Esophagus muscularis mucosa (tissue), 4 donors: ENCODE measurements at places on chromosomes 5 and 9.

DNA sequence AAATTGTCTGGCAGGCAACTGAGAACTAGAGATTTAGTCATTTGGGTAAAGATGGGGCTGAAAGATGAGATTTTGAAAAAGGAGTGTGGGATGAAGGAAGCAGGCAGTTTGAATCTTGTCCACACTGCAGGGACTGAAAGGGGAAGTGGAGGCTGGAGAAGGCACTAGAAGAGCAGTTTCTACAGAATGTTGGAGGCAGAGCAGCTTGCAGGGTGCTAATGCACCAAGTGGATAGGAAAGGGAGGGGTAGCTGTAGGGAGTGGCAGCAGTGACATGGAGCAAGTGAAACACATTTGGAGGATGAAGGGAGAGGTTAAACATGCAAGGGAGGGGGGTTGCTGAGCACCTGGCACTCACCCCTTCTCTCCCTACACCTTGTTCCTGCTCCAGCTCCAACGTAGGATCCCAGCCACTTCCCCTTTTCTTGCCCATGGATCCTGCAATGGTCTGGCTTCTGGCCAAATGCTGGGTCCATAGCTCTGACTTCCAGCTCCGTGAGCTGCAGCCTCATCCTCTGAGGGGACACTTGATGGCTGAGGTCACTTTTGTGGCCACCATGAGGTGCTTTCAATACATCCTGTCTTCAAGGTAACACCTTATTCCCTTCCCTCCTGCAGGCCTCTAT lies 30.0 kb upstream of the FGD3 start:
- no peaks in the 10 kb centered on the region for H3K27me3 ChIP-seq
- no peak overlapping the region for H3K4me3 ChIP-seq
- no peaks in the 10 kb centered on the region for H3K4me1 ChIP-seq
- DNase-seq: no peak
- H3K36me3 ChIP-seq: no peaks in the 10 kb centered on the region

GRCh38 chr5:81007637-81008027 lies 47.5 kb downstream of the RASGRF2 start:
- DNase-seq: no peak
- no peak overlapping the region for H3K27ac ChIP-seq
- no peaks in the 10 kb centered on the region for H3K4me1 ChIP-seq
- H3K36me3 ChIP-seq: no peaks in the 10 kb centered on the region
- no peaks in the 10 kb centered on the region for H3K27me3 ChIP-seq

GRCh38 chr9:134496413-134497282 lies 145.0 kb upstream of the COL5A1 start:
- H3K36me3 ChIP-seq: no peaks in the 10 kb centered on the region
- no peak for DNase-seq
- no peak overlapping the region for H3K27ac ChIP-seq
- no peaks in the 10 kb centered on the region for H3K4me1 ChIP-seq
- peaks cover 6% of the 10 kb centered on the region for H3K27me3 ChIP-seq
- no peak overlapping the region for H3K4me3 ChIP-seq

DNA sequence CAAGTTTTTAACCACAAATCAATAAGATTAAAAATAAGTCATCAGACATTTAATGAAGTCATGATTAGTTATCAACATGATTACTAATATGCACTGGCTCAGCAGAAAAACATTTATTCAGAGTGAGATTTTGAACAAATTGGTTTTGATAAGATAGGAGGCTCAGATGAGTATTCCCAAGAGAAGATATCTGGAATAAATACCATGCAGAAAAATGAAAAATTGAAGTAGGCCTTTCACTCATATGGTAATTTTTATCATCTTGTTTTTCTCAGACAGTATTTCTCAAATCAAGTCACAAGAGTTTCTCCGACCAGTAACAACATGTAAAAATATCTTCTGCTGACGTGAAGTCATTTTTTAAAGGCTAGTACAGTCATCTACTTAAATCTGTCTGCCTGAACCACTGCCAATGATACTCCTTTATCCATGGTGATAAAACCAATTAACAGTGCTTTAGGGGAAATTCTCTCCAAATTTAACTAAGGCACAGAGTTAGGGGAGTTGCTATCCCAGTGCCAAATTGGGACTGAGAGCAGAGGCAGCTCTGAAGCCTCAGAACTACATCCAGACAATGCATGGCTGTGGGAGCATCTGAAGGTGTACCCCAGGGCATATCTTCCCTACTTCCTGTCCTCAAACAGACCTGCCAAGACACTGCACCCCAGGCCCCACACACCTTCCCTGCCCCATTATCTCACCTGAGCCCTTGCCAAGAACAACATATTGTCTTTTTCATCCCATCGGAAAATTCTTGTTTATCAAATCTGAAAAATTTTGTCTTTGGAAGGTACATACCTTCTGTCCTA lies 105.5 kb upstream of the TSLP start:
- no peak overlapping the region for H3K27ac ChIP-seq
- no peaks in the 10 kb centered on the region for H3K27me3 ChIP-seq
- H3K4me1 ChIP-seq: peaks cover 3% of the 10 kb centered on the region
- H3K36me3 ChIP-seq: no peaks in the 10 kb centered on the region

GRCh38 chr5:150486402-150487198 lies 21.3 kb upstream of the NDST1 start:
- H3K4me1 ChIP-seq: peaks cover 59% of the 10 kb centered on the region
- no peak for DNase-seq
- peak overlapping the region; percentile 98 for H3K4me3 ChIP-seq
- peak overlapping the region; percentile 96 for H3K27ac ChIP-seq
- no peaks in the 10 kb centered on the region for H3K36me3 ChIP-seq
- no peaks in the 10 kb centered on the region for H3K27me3 ChIP-seq

GRCh38 chr5:26343801-26344325 lies 694.5 kb downstream of the CDH9 start:
- H3K4me1 ChIP-seq: no peaks in the 10 kb centered on the region
- no peaks in the 10 kb centered on the region for H3K36me3 ChIP-seq
- DNase-seq: no peak

GRCh38 chr9:109252291-109252690 lies 68.6 kb downstream of the EPB41L4B start:
- H3K27ac ChIP-seq: no peak overlapping the region
- DNase-seq: no peak
- H3K4me1 ChIP-seq: no peaks in the 10 kb centered on the region
- H3K27me3 ChIP-seq: no peaks in the 10 kb centered on the region
- H3K4me3 ChIP-seq: no peak overlapping the region

DNA sequence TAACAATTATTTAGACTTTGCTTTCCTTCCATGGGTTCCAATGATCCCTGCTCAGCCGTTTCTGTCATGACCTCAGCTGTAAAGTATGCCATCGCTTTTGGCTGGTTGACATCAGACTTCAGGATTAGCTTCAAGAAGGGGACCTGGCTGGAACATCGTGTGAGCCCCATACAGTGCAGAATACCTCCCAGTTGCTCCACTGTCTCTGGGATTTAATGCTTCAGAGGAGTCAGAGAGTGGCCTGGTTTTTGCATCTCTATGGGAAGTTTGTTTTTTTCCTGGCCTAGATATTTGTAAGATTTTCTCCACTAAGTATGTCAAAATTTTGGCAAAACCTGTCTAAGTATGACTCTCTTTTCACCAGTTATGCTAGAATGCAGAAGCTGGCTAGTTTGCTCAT lies 216.9 kb downstream of the GABBR2 start:
- no peaks in the 10 kb centered on the region for H3K4me1 ChIP-seq
- no peak overlapping the region for H3K4me3 ChIP-seq
- H3K36me3 ChIP-seq: no peaks in the 10 kb centered on the region
- H3K27ac ChIP-seq: no peak overlapping the region

- H3K36me3 ChIP-seq: no peaks in the 10 kb centered on the region
- H3K4me1 ChIP-seq: no peaks in the 10 kb centered on the region
- H3K27me3 ChIP-seq: no peaks in the 10 kb centered on the region
- H3K27ac ChIP-seq: no peak overlapping the region
- no peak for DNase-seq
Observed at GRCh38 chr5:144710637-144711036, 540.0 kb downstream of the KCTD16 start.

GRCh38 chr5:82257729-82258128 lies 20.4 kb downstream of the RPS23 start:
- DNase-seq: no peak
- no peak overlapping the region for H3K27ac ChIP-seq
- H3K4me3 ChIP-seq: no peak overlapping the region
- H3K4me1 ChIP-seq: peaks cover 3% of the 10 kb centered on the region

- H3K27me3 ChIP-seq: no peaks in the 10 kb centered on the region
- H3K27ac ChIP-seq: no peak overlapping the region
- H3K4me1 ChIP-seq: no peaks in the 10 kb centered on the region
- H3K4me3 ChIP-seq: no peak overlapping the region
Observed at GRCh38 chr5:63572740-63573139, 389.5 kb downstream of the HTR1A start.

DNA sequence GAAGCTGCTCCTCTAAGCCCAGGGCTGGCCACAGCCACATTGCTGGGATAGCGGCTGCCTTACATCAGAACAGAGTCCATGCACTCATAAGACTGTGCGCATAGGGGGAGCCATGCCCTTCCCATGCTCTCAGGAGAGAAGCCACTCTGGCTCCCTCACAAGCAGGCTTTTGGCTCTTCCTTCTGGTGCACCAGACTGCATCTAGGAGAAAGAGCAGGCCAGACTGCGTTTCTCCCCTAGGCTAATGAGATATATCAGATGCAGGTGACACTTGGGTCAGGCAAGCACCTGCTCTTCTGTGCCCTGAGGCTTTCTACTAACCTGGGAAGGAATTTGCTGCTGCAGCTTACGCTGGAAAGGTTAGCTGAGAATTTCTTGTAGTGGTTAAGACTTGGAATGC lies 43.2 kb upstream of the BRINP1 start:
- H3K4me1 ChIP-seq: no peaks in the 10 kb centered on the region
- no peak for DNase-seq
- H3K27ac ChIP-seq: no peak overlapping the region
- no peaks in the 10 kb centered on the region for H3K27me3 ChIP-seq
- no peaks in the 10 kb centered on the region for H3K36me3 ChIP-seq

DNA sequence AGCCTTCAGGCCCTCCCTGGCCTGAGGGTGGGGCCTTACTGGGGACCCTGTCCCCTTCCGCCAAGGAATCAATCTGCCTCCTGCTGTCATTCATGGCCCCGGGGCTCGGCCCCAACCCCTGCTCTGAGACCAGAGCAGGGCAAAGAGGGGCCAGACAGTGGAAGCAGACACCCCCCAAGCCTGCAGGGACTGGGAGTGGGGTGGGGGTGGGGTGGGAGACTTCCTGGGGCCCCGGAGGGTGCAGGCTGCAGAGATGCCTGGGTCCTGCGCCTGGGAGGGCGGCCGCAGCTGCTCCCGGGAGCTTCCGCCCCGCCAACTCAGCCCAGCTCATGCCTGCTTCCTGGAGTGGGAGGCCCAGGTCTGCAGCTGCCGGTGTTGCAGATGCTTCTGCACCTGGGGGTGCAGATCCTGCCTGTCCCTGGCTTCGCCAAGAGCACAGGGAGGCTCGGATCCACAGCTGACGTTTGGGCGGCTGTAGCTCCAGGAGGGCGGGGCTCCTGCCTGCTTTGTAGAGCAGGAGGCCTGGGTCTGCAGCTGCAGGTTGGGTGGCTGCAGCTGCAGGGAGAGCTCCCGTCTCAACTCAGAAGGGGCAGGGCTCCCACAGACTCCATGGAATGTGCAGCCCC lies 6.2 kb downstream of the KIF4B start:
- no peak for DNase-seq
- no peak overlapping the region for H3K4me3 ChIP-seq
- H3K36me3 ChIP-seq: no peaks in the 10 kb centered on the region
- H3K27ac ChIP-seq: no peak overlapping the region
- H3K27me3 ChIP-seq: no peaks in the 10 kb centered on the region

DNA sequence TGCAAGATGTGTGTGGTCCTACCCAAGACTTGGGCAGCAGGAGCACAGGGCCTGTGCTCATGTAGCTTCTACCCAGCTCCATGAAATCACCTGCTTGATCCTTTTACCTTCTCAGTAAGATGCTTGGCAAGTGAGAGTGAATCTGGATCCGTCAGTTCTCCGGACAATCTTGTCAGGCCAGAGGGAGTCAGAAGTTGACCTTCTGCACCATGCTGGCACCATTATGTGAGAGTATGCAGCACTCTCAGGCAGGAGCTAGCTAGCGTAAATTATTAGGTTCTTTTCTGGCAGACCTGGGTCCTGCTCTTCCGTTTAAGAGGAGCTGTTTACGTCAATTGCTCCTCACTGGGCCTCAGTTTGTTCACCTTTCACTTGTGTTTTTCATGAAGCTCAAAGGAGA lies 37.0 kb upstream of the ADAM19 start:
- H3K27ac ChIP-seq: peak overlapping the region; percentile 27
- H3K4me1 ChIP-seq: no peaks in the 10 kb centered on the region
- H3K36me3 ChIP-seq: no peaks in the 10 kb centered on the region
- H3K4me3 ChIP-seq: no peak overlapping the region
- no peak for DNase-seq

GRCh38 chr9:107577140-107577776 lies 87.7 kb upstream of the KLF4 start:
- no peak for DNase-seq
- no peaks in the 10 kb centered on the region for H3K4me1 ChIP-seq
- no peaks in the 10 kb centered on the region for H3K27me3 ChIP-seq
- no peaks in the 10 kb centered on the region for H3K36me3 ChIP-seq

DNA sequence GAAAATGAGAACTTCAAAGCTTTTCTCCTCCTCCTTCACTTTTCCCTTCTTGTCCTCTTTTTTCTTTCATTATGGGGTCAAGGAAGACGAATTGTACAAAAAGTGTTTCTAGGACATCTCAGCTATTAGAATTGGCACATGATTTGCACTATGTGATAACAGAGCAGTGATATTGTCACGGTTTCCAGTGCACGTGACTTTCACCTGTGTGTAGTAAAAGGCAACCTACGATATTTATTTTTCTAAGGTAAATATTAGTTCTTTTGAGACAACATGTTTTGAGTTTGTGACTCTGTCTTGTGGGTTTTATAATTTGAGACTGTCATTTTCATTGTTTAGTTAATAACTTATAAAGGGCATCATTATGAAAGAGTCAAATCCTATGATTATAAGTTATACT lies 213.1 kb downstream of the PSAT1 start:
- no peak for DNase-seq
- no peaks in the 10 kb centered on the region for H3K27me3 ChIP-seq
- no peak overlapping the region for H3K4me3 ChIP-seq
- no peaks in the 10 kb centered on the region for H3K4me1 ChIP-seq
- H3K27ac ChIP-seq: no peak overlapping the region
- H3K36me3 ChIP-seq: no peaks in the 10 kb centered on the region

GRCh38 chr5:173743641-173744343 lies 127.3 kb upstream of the BOD1 start:
- H3K4me1 ChIP-seq: no peaks in the 10 kb centered on the region
- DNase-seq: no peak

DNA sequence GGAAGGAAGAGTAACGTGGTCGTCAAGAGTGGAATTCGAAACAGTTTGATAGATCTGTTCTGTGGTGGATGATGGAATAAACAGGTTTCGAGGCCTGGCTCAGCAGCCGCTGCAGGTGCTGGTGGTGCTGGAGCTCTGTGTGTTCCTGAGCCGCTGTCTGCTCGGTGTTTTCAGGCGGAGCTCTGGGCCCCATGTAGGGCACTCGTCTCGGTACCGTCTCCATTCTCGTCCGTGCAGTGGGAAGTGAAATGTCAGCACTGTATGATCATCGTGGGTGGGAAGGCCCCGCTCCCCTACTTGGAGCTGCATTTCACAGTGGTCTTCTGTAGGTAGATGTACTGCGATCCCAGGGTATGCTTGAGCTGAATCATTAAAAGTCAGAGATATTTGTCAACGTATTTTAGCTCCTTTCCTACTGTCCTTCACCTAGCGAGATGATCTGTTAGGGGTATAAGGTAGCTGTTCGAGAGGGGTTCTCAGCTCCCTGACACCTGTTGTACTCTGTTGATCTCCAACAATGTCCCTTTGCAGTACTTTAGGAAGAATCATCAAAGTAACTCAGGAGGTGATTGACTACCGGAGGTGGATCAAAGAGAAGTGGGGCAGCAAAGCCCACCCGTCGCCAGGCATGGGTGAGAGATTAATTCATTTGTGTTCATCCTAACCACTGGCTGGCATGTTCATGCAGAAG lies 35.9 kb downstream of the TENT4A start:
- no peaks in the 10 kb centered on the region for H3K27me3 ChIP-seq
- peaks cover 62% of the 10 kb centered on the region for H3K36me3 ChIP-seq
- no peaks in the 10 kb centered on the region for H3K4me1 ChIP-seq
- no peak overlapping the region for H3K27ac ChIP-seq
- no peak for DNase-seq
